ENCODE measurements at places on chromosomes 3 and 15. TPM values are rescaled to one million over a fixed set of nuclear protein-coding genes. Genes with fewer than 3 reads are reported as not detected.

GRCh38 chr15:50124631-50125030 lies 5.6 kb upstream of the ATP8B4 start:
- no peak for DNase-seq

- no peak for DNase-seq
These were observed 5.5 kb downstream of the TMEM266 start for GRCh38 chr15:76065245-76065644.

DNA sequence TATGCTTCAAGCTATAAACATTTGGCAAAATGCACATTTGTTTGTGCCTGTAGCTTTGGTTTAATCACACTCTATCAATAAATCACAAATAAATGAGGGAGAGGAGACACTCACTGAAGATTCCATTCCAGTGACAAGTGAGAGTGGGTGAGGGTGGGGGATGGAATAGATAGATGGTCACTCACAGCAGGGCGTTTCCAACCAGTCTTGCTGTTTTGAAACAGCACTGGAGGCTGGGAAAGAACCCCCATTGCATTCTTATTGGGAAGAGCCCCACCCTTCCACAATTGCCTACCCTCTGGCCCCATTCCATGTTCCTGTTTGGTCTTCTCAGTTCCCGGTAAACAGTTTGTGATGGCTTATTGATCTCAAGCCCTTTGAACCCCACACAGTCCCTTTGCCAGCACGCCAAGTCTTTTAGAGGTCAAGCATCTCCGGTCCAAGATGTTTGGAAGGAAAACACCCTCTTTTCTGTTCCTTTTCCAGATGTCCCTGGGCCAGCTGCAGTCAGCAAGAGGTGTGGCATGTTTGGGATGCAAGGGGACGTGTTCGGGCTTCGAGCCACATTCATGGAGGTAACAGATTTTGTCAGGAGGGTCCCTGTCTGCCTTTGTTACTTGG lies 30.7 kb downstream of the LMCD1 start:
- DNase-seq, result peak; percentile 82

DNA sequence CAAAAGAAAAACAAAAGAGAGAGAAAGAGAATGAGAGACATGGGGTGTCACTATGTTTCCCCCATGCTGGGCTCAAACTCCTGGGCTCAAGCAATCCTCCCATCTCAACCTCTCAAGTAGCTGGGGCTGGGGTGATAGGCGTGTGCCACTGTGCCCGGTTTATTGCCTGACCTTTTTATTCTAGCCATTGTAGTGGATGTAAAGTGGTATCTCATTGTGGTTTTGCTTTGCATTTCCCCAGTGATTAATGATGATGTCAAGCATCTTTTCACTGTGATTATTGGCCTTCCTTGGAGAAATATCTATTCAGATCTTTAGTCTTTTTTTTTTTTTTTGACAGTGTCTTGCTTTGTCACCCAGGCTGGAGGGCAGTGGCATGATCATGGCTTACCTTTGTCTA lies 37.7 kb upstream of the GK5 start:
- peak; percentile 29 for DNase-seq

APPL1 gene
- 28.6 TPM for total RNA-seq

GRCh38 chr15:62770111-62770660 lies 272.4 kb upstream of the TPM1 start:
- DNase-seq, result no peak

DNA sequence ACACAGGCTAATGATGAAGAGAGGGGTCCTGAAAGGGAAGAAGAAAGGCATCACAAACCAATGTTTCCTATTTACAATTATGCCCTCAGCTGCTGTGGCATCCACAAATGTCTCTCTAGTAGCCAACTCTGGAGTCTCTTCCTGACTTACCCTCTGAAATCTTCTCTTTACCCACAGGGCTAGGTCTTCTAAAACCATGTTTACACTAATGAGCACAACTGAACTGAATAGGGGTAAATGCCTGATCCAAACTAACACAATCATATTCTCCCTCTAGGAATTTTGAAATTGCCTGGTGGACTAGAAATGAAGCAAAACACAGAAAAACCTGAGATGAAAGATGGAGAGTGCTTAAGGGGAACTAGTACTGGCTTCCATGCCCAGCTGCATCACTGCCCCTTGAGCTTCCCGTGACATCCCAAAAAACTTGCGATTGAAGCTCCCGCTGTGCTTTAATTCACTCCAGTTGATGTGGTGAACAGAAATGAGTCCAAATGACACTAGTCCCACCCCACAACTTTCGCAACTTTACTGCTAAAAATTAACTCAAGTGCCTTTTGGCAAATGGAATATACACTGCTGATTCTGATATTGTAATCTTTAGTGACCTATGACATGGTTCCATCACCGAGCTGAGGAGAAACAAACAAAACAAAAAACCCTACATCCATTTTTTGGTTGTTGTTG lies 32.8 kb downstream of the CFAP20DC start:
- no peak for DNase-seq

DNA sequence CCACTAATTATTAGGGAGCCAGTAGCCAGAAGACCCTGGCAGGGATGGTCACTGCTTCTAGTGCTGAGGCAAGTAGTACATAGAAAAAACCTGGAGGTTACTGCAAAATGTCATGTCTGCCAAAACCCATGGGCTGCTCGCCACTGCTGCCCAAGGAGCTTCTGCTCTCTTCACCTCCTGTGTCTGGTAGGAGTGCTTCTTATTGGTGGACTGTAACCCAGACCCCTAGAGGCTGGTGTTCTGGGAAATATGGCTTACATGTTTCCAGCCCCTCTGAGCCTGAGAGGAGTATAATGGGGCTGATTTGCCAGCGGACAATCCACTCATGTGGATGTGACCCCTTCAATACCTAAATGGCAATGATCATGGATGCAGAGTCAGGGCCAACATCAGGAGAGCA lies 286.4 kb downstream of the EPHB1 start:
- no peak for DNase-seq

DNA sequence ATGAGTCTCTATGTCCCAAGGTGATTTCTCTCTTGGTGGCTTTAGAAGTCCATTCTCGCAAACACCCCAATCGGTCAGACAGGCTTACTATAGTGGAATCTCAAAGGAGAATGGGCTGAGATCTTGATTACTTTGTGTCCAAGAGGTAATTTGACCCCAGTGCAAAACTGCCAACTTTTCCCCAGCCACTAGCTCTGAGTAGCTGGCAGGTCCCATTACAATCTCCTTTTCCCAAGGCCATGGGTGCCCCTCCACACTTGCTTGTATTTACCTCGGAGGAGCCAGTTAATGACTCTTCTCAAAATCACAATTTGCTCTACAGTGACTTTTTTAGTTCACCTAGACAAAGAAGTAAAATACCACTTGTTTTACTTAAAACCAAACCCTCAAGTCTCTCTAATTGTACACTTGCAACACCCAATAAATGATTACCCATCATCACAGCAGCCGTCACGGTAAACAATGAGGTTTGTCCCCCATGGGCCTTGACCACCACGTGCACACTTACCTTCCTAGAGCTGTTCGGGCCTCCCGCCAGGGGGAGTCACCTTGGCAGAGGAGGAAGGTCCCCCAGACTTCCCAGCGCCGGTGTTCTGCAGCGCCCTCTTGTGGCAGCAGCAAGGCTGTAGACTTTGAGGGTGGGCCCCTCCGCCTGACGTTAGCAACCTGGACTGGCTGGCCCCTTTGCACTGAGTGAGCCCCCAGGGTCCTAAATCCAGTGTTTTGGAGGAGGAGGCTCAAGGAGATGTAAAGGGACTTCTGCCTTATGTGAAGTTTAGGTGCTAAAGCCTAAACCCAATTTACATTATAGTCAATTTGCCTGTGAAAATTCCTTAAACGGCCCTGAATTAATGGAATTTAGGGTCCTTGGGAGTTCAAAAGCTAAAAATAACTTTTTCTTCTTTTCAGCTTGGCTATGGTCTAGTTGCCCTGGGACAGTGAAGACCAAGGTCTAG lies 18.7 kb upstream of the HDAC11 start:
- no peak for DNase-seq

DNA sequence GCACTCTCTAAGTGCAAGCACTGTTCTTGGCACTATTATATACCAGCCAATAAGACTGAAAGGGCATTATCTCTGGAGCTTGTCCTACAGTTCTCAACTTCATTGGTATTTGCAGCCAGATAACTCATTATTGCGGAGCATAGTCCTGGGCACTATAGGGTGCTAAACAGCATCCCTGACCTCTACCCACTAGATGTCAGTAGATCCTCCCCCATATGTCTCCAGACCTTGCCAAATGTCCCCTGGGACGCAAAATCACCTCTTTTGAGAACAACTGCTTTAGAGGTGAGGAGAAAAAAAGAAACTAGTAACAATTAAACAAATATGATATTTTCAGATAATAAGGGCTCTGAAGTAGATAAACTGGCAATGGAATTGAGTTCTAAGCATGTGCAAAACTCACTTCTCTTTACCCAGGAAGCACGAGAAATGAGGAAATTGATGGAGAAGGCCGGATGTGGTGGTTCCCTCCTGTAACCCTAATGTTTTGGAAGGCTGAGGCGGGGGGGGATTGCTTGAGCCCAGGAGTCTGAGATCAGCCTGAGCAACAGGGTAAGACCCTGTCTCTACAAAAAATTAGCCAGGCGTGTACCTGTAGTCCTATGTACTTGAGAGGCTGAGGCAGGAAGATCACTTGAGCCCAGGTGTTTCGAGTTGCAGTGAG lies 61.4 kb downstream of the FRMD4B start:
- no peak for DNase-seq

DNA sequence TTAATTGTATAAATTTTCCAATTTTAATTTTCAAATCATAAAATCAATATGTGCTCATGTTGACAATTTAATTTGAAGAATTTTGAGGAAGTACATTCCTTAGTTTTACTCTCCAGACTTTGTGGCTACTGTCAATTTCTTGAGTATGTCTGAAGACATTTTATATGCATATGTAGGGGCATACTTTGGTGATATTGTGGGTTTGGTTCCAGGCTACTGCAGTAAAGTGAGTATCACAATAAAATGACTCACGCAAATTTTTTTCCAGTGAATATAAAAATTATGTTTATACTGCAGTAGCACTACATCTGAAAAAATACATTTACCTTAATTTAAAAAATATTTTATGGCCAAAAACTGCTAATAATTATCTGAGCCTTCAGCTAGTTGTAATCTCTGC lies 123.2 kb upstream of the PLCL2 start:
- DNase-seq, result peak; percentile 44

- DNase-seq, result no peak
These were observed 139.2 kb downstream of the AQP9 start for GRCh38 chr15:58277333-58277732.

DNA sequence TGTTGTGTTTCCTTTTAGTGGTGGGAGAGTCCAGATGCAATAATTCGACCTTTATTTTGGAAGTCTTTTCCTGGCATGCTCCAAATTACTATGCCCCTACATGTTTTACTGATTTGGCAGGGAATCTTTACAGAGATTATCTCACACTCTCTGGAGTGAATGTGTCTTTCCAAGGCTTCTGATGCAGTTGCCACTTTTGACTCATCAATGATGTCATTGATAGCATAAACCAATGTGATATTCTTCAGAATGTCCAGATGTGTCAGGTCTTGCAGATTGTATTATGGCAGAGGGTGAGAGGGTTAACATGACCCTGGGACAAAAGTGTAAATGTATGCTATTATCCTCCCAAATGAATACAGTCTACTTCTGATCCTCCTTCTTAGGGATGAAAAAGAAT lies 9.7 kb downstream of the RTP4 start:
- no peak for DNase-seq

NDUFB5 gene
- total RNA-seq, result 316 TPM

DNA sequence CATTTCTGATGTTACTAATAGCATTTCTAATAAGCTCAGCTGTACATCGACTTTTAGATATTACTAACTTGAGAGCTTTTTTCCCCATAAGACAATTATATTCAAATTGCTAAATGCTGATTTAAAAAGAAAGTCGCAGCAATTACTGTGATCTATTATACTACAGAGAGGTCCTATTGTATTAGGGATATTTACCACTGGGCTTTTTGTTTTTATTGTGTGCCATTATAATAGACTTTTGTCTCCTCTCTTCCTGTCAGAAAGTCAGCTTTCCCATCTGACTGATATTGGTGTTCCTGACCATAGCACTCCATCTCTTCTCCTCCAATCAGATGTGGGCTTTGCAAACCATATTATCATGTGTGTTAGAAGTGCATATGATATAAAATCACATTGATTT lies 27.2 kb upstream of the RYR3 start:
- no peak for DNase-seq

- DNase-seq, result no peak
These were observed 190.1 kb downstream of the PDE8A start for GRCh38 chr15:85171736-85172135.

ZPLD1 gene
- total RNA-seq, result not detected

EPHA3 gene
- not detected for total RNA-seq

- DNase-seq, result no peak
These were observed 591.1 kb upstream of the NAALADL2 start for GRCh38 chr3:174268061-174268460.

GRCh38 chr3:78287085-78287484 lies 1247.2 kb downstream of the ROBO2 start:
- DNase-seq, result no peak

DNA sequence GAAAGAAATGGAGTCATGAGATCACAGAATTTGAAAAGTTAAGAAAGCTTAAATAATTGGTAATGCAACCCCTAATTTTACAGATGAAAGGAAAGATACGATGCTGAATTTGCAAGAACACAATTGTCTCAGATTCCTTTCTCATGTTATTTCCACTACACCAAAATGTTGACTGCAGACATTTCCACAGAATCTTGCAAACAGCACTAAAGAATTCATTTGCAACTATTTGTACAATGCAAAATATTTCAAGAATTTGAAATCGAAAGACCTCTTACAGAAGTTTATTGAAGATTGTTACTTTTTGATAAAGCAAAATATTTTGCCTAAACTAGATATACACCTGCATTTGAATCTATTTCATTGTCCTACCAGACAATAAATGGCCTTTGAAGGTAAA lies 194.1 kb upstream of the KCNMB2 start:
- no peak for DNase-seq

- peak; percentile 87 for DNase-seq
These were observed 27.0 kb upstream of the APH1B start for GRCh38 chr15:63250312-63250965.

SORD gene
- total RNA-seq, result 24.0 TPM

GRCh38 chr3:67349551-67350174 lies 304.7 kb downstream of the SUCLG2 start:
- peak; percentile 2 for DNase-seq

SEC22A gene
- total RNA-seq, result 34.6 TPM

OSTN gene
- not detected for total RNA-seq

DNA sequence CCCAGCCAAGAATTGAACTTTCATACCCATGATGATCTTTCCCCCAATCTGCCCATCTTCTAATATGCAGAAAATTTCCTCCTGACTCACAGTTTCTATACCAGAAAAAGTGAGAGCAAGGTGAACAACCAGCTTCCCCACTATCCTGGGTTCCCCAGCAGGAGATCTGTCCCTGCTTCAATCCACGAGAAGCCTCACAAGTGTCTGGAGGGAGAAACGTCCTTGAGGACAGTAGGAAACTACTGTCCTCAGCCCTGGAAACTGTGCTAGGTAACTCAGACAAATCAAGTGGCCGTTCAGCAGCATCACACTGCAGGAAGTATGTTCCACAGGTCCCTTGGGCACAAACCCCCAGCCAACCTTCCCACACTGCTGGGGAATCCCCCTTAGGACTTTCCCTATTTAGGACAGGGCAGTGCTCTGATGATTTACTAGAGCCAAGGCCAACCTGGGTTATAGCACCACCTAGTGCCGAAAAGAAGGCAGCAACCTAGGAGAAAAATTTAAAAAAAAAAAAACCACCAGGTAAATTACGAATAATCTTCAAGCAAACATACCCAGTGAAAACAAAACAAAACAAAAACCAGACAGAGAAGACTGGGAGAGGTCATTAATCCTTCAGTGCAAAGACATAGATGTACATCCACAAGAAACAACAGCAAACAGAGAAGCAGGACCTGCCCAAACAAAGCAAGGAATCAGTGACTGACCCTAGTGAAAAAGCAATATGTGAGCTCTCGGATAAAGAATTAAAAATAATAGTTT lies 36.0 kb downstream of the MORC1 start:
- peak; percentile 68 for DNase-seq

ZMAT3 gene
- total RNA-seq, result 10.5 TPM

C2CD4A gene
- total RNA-seq, result 0.26 TPM
